ENCODE measurements at places on chromosomes 4 and X. TPM values are rescaled to one million over a fixed set of nuclear protein-coding genes. Genes with fewer than 3 reads are reported as not detected.

Gene ARHGAP36
- not detected for total RNA-seq

Gene HERC6
- total RNA-seq = 12.4 TPM

Gene ABCG2
- 0.81 TPM for total RNA-seq

Gene GAGE12J
- total RNA-seq = not detected

Gene USP17L28
- total RNA-seq = not detected

Gene ATP2B3
- not detected for total RNA-seq

Gene COMMD8
- 27.9 TPM for total RNA-seq

Gene VCX3B
- not detected for total RNA-seq

Gene KLHL34
- 0.70 TPM for total RNA-seq

DNA sequence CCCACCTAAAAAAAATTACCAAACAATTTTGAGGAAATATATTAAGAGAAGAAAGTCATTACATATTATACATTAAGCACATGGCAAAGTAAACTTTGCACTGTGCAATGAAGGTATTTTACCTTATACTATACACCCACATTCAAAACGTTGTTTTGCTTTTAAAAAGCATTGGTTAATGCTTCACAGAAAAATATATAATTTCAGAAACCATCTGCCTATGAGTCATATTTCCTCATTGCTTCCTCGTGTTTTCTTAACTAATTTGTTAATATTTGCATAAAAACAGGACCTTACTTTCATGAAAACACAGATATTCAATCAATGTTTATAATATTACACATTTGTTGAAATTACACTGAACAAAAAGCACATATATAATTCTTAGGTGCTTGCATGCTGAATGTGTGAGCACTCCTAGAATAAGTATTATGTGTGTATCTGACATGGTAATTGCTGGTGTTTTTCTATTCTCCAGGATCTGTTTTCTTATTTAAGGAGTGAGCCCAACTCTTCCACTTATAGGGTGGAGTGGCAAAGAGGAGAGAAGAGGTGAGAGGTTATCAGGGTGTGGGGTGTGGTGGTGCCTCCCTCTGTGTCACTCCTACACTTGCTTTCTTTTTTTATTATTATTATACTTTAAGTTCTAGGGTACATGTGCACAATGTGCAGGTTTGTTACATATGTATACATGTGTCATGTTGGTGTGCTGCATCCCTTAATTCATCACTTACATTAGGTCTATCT is 95.1 kb upstream of the IQCM start:
- no peak for DNase-seq

DNA sequence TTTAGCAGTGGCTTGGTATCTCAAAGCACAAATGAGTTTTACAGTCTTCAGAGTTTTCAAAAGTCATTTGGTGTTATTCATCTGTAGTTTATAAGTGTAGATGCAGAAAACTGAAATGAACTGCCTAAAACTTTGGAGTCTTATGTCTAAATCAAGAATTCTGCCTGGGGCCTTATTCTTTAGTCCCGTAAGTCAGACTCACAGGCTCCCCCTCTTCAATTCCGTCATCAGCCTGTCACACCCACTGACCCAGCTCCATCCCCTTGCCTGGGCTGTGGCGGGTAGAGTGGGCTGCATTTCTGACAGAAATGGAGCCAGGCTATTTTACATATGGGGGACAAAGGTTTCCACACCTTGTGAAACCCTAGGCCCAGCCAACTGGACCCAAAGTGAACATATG is 44.3 kb downstream of the TSPAN5 start:
- no peak for DNase-seq

- DNase-seq = no peak
Measured at GRCh38 chr4:99408346-99408745, 26.8 kb downstream of the ADH7 start.

DNA sequence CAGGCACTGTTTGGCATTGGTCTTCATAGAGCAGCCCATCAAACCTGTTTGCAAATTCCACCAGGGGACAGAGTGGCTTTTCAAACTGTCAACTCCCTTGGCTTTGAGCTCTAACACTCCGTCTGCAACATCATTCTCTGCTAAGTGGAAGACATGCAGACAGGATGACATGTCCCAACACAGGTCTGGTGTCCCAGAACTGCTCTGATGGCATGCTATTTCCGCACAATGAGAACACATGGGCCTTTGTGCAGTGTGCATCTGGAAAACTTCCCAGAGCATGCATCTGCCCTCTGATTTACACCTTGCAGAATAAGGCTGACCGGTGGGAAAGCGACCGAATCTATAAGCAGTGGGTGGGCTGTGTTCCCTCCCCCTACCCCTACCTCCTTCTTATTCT is 212.8 kb upstream of the GYPA start:
- DNase-seq = no peak

DNA sequence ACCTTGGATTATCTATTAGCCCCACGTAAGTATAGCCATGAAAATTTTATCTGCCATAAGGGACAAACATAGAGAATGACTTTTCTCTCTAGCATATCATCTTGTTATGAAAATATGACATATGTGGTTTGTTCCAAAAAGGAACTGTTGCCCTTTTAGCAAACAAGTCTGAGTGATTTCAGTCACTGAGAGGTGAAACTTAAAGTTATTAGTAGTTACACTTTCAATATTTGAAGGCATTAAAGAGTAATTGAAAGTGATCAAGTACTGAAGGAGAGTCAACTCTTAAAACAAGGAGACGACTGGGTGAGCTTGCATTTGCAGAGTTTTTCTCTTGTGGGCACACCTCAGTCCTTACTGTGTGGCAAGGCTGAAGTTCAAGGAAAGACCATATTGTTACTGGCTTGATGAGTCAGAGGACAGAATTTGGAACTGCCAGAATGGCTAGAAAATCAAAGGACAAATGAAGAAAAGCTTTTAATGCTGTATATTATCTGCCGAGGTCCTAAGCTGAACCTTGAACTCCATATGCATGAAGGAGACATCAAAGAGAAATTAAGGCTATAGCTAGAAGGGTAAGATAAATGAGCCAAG is 205.1 kb upstream of the EMCN start:
- no peak for DNase-seq

GRCh38 chr4:52950226-52950625 is 88.1 kb downstream of the RASL11B start:
- DNase-seq = no peak

DNA sequence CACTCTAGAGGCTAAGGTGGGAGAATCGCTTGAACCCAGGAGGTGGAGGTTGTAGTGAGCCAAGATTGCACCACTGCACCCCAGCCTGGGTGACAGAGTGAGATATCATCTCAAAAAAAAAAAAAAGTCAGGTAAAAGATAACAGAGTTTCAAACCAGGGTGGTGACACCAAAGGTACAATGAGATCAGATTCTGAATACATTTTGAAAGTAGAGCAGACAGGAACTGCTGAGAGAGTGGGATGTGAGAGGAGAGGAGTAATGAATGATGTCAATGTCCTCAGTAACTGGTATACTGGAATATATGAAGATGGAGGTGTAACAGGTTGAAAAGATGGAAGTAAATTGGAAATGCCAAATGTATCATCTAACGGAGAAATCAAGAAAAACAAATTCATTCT is 135.6 kb downstream of the CAMK2D start:
- peak; percentile 36 for DNase-seq

GRCh38 chrX:139795196-139795595 is 87.2 kb upstream of the MCF2 start:
- no peak for DNase-seq

DNA sequence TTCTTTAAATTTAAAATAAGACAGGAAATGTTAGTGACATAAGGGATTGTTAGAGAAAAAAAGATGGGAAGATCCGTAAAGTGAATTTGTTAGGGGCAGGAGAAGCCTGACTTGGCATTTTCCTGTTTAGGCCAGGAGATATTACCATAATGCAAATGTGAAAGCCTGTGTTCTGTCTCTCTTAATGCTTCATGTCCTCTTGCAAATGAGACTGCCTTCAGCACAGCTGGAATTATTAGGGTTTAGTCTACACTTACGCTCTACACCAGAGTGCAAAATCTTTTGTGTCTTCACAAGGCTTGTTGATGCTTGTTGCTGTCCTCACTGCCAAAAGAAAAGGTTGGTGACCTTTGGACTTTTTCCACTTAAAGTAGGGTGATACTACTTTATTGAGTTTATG is 56.8 kb downstream of the JADE1 start:
- DNase-seq = no peak

GRCh38 chrX:72387247-72387646 is 81.5 kb upstream of the CITED1 start:
- DNase-seq = no peak

DNA sequence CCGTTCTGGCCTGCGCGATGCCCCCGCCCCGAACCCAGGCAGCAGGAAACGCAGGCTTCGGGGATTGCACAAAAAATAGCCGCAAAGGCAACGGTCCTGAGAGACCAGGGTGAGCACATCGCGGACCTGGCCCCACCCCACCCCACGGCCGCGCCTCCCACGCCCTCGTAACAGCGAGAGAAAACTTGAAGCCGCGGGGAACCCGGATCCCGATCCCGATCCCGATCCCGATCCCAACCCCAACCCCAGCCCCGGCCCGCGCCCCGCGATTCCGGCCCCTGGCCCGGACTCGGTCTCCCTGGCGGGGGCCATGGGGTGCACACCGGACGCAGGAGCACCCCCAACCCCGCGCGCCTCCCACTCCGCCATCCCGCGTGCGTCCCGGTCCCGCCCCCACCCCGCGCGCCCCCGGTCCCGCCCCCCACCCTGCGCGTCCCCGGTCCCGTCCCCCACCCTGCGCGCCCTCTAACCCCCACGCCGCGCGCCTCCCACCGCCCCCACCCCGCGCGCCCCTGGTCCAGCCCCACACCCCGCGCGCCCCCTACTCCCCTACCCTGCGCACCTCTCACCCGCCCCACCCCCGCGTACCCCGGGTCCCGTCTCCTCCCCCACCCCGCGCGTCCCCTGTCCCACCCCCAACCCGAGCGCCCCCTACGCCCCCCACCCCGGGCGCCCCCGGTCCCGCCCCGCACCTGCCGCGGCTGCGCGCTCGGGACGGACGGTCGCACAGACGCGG is 29.0 kb downstream of the NOP14 start:
- DNase-seq = peak; percentile 57

GRCh38 chr4:6197433-6198174 is 2.7 kb downstream of the JAKMIP1 start:
- no peak for DNase-seq

DNA sequence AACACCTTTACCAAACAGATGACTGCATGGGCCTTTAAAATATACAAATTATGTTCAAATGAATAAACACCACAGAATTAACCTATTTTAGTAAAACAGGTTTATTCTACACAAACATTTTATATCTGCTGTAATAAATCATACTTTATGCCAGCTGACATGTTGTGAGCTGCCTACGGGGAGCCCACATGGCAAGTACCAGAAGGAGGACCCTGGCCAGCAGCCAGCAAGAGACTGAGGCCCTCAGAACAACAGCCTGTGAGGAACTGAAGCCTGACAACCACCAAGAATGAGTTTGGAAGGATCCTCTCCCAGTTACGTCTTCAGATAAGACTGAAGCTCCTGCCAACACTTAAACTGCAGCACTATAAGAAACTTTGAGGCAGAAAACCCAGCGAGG is 377.0 kb downstream of the PDGFC start:
- DNase-seq = no peak

- DNase-seq = no peak
Measured at GRCh38 chrX:69146739-69147138, 18.5 kb downstream of the PJA1 start.

DNA sequence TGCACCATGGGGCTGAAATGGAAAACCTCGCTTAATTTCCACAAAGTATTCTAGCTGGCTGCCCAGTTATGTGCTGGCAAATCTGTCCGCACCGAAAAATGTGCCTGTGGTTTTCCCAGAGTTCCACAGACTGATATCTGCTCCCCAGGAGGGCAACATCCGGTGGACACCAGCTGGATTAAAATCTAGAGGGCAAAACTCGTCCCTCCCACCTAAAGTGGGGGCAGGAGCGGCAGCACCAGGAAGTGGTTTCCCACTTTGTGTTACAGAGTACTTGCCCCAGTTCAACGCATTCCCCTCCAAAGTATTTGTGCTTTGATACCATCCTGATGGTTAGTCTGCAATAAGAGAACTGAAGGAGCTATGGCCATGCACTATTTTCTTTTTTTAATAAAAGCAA is 187.6 kb downstream of the TSPAN5 start:
- DNase-seq = peak; percentile 15

Measured in activated CD4-positive, alpha-beta memory T cell treated with anti-CD3 and anti-CD28 coated beads for 36 hours (primary cell).